ENCODE measurements at places on chromosomes 11 and 22.

- no peak for DNase-seq
Measured at GRCh38 chr22:37657590-37658132, 862 bp upstream of the PDXP start.

GRCh38 chr11:68321293-68322051 lies 9.1 kb downstream of the LRP5 start:
- no peak for DNase-seq

DNA sequence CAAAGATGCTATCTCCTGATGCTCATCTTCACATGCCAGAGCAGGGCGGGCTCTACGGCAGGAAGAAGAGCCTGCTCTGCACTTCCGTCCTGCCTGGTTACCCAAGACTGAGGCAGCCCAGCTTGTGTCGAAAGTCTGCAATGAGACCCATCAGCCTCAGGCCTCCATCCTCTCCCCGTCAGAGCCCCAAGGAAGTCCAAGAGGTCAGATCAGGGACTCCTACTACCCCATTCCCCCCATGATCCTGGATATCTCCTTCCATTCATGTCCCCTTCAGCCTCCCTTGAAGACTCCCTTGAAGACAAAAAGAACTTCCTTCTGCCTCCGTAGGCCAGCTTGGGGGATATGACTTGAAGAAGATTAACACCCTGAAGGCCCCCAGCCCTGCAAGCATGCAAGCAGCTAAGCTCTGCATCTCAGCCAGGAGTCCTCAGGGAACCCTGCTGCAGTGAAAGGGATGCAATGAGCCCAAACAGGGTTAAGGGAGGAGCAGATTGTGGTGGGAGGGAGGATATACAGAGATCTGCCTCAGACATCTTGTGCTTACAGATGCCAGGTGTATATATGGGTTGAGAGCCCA lies 85.6 kb downstream of the TRIM29 start:
- DNase-seq, result no peak

DNA sequence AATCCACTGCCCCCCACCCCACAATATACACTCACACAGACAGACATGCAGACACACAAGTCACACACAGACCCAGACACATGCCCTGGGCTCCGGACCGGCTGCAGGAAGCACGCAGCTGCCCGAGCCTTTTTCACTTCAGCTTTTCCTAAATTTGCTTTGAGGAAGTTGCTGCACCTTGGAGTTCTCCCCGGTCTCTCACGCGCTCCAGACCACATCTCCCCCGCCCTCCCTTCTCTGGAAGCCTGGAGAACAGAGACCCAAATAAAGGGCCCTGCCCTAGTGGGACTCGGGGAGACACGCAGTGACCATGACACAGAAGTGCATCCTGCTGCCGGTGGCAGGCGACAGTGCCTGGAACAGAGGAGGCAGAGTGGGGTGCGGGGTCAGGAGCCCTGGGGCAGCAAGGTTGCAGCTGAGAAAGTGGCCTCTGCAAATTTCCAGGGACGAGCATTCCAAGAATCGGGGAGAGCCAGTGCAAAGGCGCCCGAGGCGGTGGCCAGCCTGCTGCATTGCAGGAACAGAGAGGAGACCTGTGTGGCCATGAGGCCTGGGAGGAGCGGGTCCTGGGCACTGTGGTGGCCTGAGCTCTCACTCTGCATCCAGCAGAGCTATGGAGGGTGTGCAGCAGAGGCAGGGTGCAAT lies 19.1 kb downstream of the RPL3 start:
- no peak for DNase-seq

DNA sequence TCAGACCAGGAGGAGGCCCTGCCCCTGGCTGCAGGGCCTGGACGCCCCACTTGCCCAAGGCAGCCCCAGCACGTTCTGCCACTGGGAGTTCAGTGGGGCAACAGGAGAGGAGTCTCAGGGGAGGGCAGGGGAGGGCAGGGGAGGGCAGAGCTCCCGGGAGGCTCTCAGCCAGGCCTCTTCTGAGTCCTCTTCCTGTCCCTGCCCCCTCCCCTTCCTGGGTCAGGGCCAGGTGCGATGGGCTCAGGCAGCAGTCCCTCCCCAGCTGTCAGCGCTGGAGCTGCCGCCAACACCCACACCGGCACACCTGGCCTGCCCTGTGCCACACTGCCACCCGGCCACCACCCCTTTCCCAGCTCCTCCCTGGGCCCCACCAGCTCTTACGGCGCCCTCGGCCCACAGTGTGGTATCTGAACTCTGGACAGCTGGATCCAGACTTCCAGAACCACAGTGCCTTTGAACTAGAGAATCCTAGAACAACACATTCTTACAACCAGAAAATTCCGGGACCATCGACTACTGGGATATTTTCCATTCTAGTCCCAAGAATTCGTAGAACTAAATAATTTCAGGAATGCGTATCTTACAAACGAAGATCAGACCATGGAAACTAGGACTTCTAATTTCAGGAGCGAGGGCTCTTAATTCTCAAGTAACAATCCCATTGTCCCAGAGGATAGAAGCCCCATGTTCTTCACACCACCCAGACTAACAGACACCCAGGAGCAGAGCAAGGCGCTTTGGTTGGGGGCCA lies 21.8 kb downstream of the RPL3 start:
- DNase-seq, result no peak

- no peak for DNase-seq
Measured at GRCh38 chr11:43177975-43178374, 133.8 kb upstream of the API5 start.

DNA sequence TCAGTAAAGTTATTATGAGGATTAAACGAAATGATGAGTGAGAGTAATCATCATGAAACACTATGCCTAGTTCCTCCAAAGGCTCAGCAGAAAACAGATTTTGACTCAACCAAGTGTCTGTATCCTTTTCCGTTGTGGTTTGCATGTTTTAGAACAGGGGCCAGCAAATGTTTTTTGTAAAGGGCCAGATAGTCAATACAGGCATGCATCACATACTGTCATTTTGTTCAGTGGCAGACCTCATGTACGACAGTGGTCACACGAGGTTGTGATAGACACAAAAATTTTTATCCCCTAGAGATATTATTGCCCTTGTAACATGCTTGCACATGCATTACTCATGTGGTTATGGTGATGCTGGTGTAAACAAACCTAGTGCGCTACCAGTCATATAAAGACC lies 81.9 kb upstream of the SLC25A18 start:
- DNase-seq, result no peak

- DNase-seq, result no peak
Measured at GRCh38 chr11:12473381-12473780, 96.0 kb downstream of the PARVA start.

DNA sequence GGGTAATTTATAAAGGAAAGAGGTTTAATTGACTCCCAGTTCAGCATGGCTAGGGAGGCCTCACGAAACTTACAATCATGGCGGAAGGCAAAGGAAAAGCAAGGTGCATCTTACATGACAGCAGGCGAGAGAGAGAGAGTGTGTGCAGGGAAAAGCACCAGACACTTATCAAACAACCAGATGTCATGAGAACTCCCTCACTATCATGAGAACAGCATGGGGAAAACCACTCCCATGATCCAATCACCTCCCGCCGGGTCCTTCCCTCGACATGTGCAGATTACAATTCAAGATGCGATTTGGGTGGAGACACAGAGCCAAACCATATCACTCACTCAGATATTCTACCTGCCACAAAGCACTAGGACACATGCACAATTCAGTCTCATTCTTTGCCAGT lies 48.1 kb upstream of the HMGXB4 start:
- DNase-seq, result no peak

DNA sequence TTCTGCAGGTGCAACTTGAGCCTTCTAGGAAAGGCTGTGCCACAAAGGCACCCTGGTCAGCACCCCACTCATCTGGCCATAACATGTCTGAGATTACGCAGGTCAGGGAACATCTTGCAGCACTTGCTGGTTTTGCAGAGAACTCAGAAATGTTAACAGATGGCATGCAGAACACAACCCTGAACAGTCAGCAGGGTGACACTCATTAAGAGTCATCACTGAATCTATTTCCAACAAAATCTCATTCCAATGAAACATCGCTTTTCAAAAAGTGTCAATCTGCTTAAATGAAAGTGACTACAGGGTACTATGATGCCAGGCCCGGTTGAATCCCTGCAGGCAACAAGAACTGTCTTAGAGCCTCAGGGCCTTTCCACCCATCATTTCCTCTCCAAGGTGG lies 369.8 kb upstream of the CCDC90B start:
- DNase-seq, result no peak

DNA sequence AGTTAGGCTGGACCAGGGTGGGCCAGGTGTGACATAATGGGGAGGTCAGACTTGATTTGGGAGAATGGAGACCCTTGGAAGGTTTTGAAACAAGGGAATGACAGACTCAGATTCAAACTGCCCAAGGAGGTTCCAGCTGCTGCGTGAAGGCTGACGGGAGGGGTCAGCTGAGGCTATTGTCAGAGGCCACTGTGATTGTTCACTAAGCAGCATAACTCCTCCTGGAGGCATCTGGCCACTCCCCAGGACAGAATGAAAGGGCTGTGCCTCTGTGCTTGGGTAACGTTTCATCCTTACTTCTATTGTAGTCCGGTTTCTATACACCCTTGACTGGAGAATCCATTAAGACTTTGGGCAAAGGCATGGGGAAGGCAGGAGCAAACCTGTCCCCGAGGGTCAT lies 126.6 kb downstream of the DSCAML1 start:
- no peak for DNase-seq

GRCh38 chr11:106276126-106276525 lies 198.7 kb downstream of the AASDHPPT start:
- DNase-seq, result no peak

All from stimulated activated CD4-positive, alpha-beta T cell treated with anti-CD3 and anti-CD28 coated beads, Interleukin-1b, Interleukin-23, amount 100 ng/mL, for 1 hour (primary cell).